ENCODE measurements at places on chromosomes 16 and 17.

- no peak for DNase-seq
Observed at GRCh38 chr17:80461528-80462160, 14.8 kb downstream of the NPTX1 start.

DNA sequence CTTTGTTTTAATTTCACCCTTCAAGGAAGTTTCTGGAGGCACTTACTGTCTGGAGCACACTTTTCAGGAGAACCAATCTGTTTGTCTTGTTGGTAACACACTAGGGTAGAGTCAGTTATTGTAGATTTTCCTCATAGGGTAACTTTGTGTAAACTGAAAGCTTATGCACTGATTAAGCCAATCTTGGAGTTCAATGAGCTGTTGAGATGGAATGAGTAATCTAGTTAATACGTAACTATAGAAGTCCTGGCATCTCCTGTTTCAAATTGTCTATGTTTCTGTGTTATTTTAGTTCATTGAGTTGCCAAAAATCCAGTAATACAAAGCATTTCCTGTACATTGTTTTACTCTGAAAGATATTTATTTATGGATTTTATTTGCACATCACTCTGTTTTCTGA is 111.6 kb upstream of the HAS3 start:
- DNase-seq: no peak

- no peak for DNase-seq
Observed at GRCh38 chr16:64162613-64163375, 959.1 kb downstream of the CDH11 start.

GRCh38 chr17:80261159-80261894 is 675 bp downstream of the RNF213 start:
- DNase-seq: no peak

DNA sequence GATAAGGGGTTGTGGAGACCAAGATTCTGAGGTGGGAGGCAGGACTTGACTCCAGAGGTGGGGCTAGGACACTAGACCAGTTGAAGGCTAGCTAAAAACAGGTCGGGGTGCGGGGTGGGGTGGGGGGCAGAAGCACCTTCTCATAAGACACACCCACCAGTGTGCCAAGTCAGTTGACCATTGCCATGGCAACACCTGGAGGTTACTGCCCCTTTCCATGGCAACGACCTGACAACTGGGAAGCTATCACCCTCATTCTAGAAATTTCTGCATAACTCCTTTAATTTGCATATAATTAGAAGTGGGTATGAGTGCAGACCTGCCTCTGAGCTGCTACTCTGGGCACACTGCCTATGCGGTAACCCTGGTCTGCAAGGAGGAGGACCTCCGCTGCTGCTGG is 53.9 kb upstream of the ALOX12 start:
- DNase-seq: no peak

GRCh38 chr16:85291302-85292148 is 179.3 kb upstream of the CIBAR2 start:
- no peak for DNase-seq

GRCh38 chr16:51524555-51525373 is 373.7 kb upstream of the SALL1 start:
- no peak for DNase-seq

- DNase-seq: no peak
Observed at GRCh38 chr16:66206363-66206762, 160.1 kb upstream of the CDH5 start.

DNA sequence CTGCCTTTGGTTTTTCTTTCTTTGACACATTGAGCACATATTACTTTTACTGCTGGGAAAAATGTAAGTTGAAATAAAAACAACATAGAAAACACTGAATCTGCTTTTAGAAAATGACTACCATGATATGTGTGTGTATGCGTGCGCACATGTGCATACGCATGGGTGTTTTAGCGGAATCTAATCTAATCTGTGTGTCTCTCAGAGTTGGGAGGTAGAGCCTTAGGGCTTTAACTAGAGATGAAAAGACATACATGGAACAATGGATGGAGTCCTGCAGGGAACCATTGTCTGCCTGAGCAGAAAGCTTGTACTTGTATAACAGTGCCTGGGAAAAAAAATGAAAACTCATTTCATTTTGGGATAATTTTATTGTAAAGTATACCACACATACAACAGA is 12.4 kb downstream of the SLFN5 start:
- no peak for DNase-seq

- DNase-seq: no peak
Observed at GRCh38 chr16:86681031-86681756, 102.8 kb downstream of the FOXL1 start.

GRCh38 chr17:41334385-41335305 is 16.0 kb downstream of the KRT33A start:
- DNase-seq: no peak

GRCh38 chr17:74493331-74493833 is 26.9 kb downstream of the CD300A start:
- no peak for DNase-seq
